ENCODE measurements at places on chromosomes 12 and 14.

GRCh38 chr12:39685854-39686657 is 66.5 kb upstream of the ABCD2 start:
- DNase-seq, result no peak

- DNase-seq, result no peak
Measured at GRCh38 chr12:119115296-119115905, 63.3 kb upstream of the HSPB8 start.

GRCh38 chr12:123063535-123063934 is 83.1 kb downstream of the ARL6IP4 start:
- DNase-seq, result no peak

DNA sequence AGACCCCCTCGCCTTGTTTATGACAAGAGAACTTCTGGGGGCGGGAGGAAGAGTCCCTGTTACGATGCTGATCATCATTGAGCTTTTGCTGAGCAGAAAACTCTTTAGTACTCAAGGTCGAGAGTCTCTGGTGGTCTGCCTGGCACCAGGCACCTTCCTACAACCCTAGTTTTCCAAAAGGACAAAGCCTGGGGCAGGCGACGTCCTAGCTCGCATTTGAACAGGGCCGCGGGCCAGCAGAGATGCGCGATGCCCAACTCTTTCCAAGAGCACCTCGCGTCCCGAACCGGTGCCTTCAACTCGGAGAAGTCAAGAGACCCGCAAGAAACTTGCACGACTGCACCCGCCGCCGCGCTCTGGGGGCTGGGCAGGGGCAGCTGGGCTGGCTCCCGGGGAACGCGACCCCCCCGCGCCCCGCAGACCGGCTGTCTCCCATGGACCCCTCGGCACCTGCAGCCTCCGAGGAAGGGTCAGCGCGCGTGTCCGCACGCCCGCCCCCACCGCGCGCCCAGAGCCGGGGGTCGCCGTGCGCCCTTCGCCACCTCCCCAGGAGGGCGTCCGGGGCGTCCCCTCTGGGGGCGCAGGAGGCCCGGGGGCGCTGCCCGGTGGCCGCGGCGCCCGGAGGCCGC is 377 bp upstream of the BCL7A start:
- DNase-seq, result no peak

DNA sequence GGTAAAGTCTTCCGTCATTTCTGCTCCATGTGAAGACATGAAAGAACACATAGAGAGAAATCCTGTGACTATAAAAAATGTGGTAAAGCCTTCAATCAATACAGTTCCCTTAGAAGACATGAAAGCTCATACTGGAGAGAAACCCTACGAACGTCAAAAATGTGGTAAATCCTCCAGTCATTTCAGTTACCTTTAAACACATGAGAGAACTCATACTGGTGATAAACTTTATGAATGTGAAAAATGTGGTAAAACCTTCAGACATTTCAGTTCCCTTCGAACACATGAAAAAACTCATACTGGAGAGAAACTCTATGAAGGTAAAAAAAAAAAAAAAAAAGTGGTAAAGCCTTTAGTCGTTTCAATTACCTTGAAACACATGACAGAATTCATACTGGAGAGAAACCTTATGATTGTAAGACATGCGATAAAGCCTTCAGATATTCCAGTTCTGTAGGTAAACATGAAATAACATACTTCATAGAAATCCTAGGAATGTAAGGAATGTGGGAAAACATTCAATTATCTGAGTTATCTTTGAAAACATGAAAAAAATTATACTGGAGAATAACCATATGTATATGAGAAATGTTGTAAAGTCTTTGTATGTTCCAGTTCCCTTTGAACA is 60.4 kb downstream of the MAP4K5 start:
- no peak for DNase-seq

DNA sequence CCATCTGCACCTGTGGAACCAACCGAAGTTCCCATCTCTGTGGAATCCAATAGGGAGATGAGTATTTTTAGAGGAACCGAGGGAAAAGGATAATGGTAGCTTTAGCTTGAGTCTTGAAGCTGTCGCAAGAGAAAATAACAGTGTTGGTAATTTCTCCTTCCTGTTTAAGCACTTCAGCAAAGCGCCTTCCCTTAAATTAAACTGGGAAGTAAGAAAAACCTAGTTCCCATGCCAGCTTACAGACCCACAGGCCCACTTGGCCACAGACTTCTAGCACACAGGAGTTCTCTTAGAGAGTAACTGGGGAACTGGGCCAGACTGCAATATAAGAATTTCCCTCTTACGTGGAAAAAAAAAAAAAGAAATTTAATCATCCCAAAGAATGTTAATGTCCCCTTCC is 223.8 kb downstream of the EFCAB11 start:
- no peak for DNase-seq

DNA sequence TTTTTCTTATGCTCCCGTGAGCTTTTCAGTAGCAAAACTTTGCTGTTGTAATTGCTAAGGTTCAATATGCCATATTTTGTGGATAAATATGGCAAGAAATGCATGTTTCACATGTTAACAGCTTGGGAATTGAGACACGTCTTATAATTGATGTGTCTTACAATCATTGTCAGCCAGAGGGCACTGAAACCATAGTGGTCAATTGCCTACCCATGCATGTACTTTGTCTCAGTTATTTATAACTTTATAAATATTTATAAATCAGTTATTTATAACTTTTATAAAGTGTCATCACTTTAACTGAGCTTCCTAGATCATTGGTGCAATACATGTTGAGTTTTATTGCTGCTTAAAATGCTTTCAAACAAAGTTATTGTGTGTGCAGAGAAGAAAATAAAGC is 82.0 kb downstream of the CATSPERB start:
- DNase-seq, result peak; percentile 14

- DNase-seq, result peak; percentile 63
Measured at GRCh38 chr12:24820872-24821271, 128.0 kb downstream of the BCAT1 start.

GRCh38 chr12:3271639-3272038 is 194.5 kb downstream of the TSPAN9 start:
- DNase-seq, result no peak

- no peak for DNase-seq
Measured at GRCh38 chr12:86331012-86331411, 74.8 kb upstream of the MGAT4C start.

- DNase-seq, result no peak
Measured at GRCh38 chr12:6322969-6323339, 12.5 kb downstream of the PLEKHG6 start.

- DNase-seq, result no peak
Measured at GRCh38 chr12:57615637-57616036, 4.4 kb downstream of the ARHGEF25 start.

DNA sequence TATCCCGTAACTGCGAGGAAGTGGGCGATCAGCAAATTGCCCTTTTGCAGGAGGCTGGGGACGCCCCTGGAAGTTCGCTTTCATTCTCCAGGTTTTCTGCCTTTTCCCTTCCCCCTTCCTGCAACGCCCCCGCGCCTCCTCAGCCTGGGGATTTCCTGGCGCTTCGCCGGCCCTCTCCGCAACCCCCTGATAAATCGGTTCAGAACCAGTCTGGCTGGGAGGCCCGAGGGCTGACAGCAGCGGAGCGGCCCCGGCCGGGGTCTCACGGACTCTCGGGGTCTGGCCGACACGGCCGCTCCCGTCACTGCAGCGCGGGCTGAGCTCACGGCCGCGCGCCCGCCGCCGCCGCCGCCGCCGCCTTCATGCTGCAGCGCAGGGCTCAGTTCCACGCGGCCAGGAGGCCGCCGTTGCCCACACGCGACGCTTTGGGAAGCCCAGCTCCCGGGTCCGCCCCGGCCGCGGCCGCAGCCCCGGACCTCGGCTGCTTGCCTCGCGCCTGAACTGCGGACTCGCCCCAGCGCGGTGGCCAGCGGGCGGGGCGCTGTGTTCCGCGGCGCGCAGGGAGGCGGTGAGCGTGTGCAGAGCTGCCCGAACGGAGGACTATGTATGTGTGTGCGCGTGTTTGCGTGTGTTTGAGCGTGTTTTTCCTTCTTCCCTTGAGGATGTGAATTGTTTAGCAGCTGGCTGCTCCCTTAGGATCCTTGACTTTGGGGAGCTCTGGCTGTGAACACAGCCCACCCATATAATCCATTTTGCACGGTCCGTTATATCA is at the start of gene LRFN5:
TSS of gene LRFN5 (plus strand) at position 345 of the 772 bp plus-strand sequence.
- DNase-seq, result no peak

DNA sequence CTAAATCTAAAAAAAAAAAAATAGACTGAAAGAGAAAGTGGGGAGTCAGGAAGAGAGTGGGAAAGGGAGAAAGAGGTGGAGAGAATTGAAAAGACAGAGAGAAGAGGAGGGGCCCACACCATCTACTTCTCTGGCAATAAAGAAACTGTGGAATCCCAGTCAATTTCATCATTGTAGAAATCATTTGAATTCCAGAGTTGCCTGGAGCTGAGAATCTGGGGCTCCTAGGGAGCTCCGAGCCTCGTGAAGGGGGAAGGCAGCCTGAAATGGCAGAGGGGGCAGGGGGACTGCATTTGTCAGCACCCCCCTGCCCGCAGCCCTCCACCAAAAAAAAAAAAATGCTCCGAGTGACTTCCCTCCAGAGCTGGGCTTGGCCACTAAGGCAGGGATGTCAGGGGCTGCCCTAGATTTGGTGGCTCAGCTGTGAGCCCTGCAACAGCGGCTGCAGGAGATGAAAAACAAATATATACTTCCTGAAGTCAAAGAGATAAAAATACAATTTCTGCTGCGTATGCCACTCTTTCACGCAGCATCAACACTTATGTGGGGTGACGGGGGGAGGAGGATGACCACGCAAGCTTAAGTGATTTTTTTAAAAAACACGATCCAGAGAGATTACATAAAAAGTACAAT is 80.5 kb downstream of the BCL11B start:
- DNase-seq, result no peak

DNA sequence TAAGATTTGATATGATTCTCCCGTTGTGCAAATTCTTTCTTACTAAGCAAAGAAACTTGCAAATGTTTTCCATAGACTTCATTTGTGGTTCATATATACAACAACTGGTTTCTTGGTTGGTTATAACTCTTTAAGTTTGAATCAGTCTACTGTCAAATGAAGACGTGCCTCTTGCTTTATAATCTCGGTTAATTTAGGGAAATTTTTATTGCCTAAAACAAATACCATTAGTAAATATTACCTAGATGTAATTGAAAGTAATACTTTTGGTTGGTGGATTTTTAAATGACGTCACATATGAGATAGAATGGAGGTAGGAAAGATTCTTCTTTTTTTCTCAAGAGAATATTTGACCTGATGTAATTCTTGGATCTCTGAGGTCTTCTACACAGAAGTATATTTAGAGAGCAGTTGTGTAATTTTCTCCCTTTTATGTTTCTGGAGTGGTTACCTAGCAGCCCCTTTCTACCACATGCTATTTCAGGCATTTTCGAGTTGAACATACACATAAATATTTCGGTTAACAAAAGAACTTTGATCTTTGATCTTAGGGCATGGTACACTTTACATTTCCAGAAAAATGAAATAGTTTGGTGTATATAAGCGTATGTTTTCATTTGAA is 1.7 kb downstream of the ATF7IP start:
- DNase-seq, result no peak

DNA sequence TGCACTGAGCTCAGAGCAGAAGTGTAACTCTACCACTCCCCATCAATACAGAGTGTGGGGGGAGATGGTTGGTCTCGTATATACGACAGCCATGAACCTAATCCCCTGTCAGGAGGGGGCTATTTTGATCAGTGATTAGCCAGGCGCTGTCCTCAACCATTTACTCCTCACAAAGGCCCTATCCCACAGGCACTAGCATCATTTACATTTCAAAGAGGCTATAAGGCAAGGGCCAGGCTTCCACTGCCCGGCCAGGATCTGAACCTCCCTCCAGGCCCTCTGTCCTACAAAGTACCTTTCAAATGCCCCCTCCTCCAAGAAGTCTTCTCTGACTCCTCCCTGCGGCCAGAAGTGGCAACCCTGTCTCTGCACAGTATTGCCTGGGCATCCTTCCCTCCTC is 74.7 kb downstream of the ITPK1 start:
- DNase-seq, result no peak

- no peak for DNase-seq
Measured at GRCh38 chr14:99715266-99716000, 31.3 kb downstream of the CYP46A1 start.

DNA sequence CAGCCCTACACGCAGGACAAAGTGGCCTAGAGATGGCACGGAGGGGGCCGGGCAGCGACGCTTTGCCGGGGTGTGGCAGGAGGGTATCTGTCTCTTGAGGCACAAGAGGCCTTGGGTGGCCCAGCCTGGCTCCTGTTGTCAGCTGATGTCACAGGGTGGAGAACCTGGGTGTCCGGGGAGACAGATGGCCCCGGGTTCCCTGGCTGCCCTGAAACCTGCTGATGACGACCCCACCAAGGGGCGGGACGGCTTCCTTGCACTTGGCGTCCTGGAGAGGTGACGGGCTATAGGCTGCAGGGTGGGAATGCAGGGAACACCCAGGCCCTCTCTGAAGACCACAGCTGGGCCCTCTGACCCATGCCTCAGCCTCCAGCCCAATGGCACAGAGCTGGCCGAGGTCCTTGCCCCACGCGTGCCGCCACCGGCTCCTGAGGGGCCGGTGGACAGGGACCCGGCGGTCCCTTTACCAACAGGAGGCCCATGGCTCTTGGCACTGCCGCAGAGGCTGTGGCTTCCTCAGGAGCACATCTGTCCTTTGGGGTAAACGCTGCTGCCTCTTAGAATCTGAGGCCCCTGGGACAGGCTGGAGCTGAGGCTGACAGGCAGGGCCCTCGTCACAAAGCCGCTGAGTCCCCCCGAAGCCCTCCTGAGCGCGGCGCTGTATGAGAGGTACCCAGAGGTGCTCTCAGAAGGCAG is 16.4 kb downstream of the TRMT61A start:
- no peak for DNase-seq

GRCh38 chr14:72383865-72384264 is 451.6 kb downstream of the RGS6 start:
- no peak for DNase-seq

GRCh38 chr14:101736071-101736470 is 25.4 kb upstream of the PPP2R5C start:
- DNase-seq, result no peak

GRCh38 chr14:34797747-34798583 is 77.2 kb downstream of the BAZ1A start:
- no peak for DNase-seq

DNA sequence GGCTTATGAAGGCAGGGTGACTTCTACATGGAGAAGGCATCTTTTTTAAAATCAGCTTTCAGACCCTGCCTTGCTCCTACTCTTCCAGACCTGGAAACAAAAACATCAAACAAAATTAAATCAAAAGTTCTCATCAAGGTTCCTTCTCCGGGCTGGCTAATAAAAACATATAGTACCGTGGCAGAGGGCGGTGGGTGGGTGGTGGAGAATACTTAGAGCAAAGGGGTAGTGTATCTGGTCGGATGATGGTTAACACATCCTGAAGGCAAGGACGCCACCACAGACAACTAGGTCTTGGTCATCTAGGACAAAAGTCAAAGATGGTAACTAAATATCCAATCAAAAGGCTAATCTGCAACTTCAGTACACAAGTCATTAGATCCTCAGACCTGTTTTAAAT is 1.8 kb downstream of the DAD1 start:
- no peak for DNase-seq
